ENCODE measurements at places on chromosomes 12 and 14. TPM values are rescaled to one million over a fixed set of nuclear protein-coding genes. Genes with fewer than 3 reads are reported as not detected.

The KRT83 gene
- not detected for total RNA-seq

The SDS gene
- not detected for total RNA-seq

The CLEC9A gene
- not detected for total RNA-seq

The FGD6 gene
- total RNA-seq = 9.2 TPM

The NANOG gene
- total RNA-seq = not detected

The TPH2 gene
- not detected for total RNA-seq

The LPAR5 gene
- not detected for total RNA-seq

The SPX gene
- total RNA-seq = 3.5 TPM

The SDR9C7 gene
- not detected for total RNA-seq

The CCND2 gene
- total RNA-seq = 987 TPM

The SLC38A4 gene
- total RNA-seq = 5.5 TPM

The SERPINA9 gene
- total RNA-seq = not detected

The CCDC77 gene
- 40.2 TPM for total RNA-seq

The MYF5 gene
- not detected for total RNA-seq

The RFX4 gene
- total RNA-seq = 0.40 TPM

The DEGS2 gene
- 0.03 TPM for total RNA-seq

The RNASE3 gene
- not detected for total RNA-seq

The PPP1R3E gene
- total RNA-seq = 6.6 TPM

The AQP6 gene
- total RNA-seq = not detected

The GALNT4 gene
- 4.5 TPM for total RNA-seq

The GLT1D1 gene
- total RNA-seq = 0.10 TPM

The CYP46A1 gene
- total RNA-seq = 0.10 TPM

The LBHD2 gene
- total RNA-seq = not detected

The KRT6B gene
- total RNA-seq = not detected

The BCL2L2 gene
- 22.3 TPM for total RNA-seq

The FAM90A1 gene
- not detected for total RNA-seq
